Prostate gland (tissue), 2 donors: ENCODE measurements at places on chromosomes 6 and 20. TPM values are rescaled to one million over a fixed set of nuclear protein-coding genes. Genes with fewer than 3 reads are reported as not detected.

DNA sequence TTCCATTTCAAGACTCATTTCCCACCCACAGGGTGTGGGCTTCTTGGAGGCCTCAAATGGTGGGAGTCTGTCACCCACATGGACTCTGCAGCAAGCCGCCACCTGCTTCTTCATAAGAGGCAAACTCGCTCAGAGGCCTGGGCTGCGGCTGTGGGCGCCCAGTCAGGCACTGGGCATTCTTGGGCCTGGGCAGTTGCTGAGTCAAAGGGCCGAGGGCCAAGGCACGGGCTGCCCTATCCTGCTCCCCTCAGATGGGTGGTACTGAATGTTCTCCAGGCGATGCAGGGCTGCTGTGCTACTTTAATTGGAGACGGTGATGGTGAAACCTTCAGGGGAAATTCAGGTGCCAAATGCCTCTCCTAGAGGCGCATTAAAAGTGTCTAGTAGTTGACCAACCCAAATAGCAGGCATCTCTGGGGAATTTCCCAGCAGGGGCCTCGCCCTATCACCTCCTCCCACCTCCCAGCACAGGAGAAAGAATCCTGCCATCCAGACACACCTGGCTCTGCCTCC is 57.9 kb downstream of the MAFB start:
- H3K36me3 ChIP-seq = no peaks in the 10 kb centered on the region
- H3K27me3 ChIP-seq = no peaks in the 10 kb centered on the region
- H3K27ac ChIP-seq = no peak overlapping the region
- no peak for DNase-seq
- no peaks in the 10 kb centered on the region for H3K4me1 ChIP-seq

DNA sequence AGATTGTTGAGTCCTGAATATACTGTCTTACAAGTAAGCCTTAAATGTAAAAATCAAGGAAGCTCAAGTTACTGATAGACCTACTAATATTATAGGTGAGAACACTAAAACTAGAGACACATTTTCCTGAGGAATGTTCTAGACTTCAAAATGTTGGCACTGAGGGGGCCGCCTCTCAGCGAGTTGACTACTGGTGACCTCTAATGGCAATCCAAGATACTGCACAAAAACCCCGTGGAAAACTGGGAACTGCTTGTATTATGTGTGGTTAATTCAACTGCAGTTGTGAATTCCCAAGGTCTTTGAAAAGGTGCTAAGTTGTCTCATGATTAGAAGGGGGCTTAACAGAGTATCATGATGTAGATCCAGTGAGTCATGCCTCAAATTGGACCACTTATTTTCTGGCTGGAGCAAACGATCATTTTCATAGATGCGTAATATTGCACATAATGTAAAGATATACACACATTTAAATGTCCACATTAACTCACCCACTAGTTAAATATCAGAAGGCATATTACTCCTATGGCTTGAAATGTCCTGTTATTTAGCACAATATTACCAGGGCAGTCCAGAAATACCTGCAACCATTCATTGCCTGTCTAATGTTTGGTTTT is 336.2 kb downstream of the FOXA2 start:
- no peaks in the 10 kb centered on the region for H3K27me3 ChIP-seq
- H3K27ac ChIP-seq = no peak overlapping the region
- no peak overlapping the region for H3K4me3 ChIP-seq
- DNase-seq = no peak

DNA sequence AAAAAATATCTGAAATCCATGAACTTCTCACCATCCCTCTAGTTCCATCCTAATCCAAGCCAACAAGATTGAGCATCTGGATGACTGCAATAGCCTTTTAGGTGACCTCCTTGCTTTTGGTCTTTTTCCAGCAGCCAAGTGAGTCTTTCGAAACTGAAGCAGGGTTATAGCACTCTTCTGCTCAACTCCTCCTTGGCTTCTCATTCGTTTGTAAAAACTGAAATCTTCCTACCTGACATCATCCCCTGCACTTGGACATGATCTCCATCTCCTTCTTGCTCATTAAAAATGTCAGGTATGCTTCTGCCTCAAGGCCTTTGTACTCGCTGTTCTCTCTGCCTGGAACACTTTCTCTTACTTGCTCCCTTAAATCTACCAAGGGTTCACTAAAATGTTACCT is 46.0 kb downstream of the STX7 start:
- H3K4me1 ChIP-seq = no peaks in the 10 kb centered on the region
- H3K27ac ChIP-seq = no peak overlapping the region
- peaks cover 3% of the 10 kb centered on the region for H3K36me3 ChIP-seq
- H3K4me3 ChIP-seq = no peak overlapping the region
- H3K27me3 ChIP-seq = no peaks in the 10 kb centered on the region
- no peak for DNase-seq

The SIGLEC1 gene
- total RNA-seq = 0.32 TPM
